ENCODE measurements at places on chromosomes 13 and 19.

- DNase-seq: no peak
Measured at GRCh38 chr19:56137405-56137804, 3.7 kb upstream of the ZNF444 start.

GRCh38 chr13:48831248-48831647 is 144.5 kb upstream of the FNDC3A start:
- no peak for DNase-seq

GRCh38 chr13:73110814-73111213 is 52.0 kb downstream of the KLF5 start:
- DNase-seq: no peak

- DNase-seq: peak; percentile 90
Measured at GRCh38 chr19:36054733-36055686, at the start of gene WDR62. WDR62 (plus strand) TSS chr19:36054897; CDS start chr19:36054972, 75 bp downstream.

GRCh38 chr19:53183146-53183764 is 9.9 kb downstream of the ZNF665 start:
- no peak for DNase-seq

GRCh38 chr19:44576843-44577565 is 36.4 kb upstream of the IGSF23 start:
- DNase-seq: no peak

DNA sequence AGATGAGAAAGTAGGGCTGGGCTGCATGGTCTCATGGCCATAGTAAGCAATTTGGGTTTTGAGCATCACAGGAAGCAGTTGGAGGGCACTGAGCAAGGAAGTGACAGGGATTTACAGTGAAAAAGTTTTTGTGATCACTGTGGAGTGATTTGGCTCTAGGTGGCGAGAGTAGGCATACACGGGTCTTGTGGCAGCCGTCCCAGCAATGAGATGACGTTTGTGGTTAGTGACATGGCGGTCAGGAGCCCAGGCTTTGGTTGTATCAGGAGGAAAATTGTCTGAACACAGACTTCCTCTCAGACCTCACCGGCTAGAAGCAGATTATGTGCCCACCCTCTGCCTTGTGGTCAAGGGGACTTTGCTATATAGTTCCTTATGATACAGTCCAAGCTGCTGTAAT is 3.3 kb downstream of the ZNF444 start:
- DNase-seq: no peak

DNA sequence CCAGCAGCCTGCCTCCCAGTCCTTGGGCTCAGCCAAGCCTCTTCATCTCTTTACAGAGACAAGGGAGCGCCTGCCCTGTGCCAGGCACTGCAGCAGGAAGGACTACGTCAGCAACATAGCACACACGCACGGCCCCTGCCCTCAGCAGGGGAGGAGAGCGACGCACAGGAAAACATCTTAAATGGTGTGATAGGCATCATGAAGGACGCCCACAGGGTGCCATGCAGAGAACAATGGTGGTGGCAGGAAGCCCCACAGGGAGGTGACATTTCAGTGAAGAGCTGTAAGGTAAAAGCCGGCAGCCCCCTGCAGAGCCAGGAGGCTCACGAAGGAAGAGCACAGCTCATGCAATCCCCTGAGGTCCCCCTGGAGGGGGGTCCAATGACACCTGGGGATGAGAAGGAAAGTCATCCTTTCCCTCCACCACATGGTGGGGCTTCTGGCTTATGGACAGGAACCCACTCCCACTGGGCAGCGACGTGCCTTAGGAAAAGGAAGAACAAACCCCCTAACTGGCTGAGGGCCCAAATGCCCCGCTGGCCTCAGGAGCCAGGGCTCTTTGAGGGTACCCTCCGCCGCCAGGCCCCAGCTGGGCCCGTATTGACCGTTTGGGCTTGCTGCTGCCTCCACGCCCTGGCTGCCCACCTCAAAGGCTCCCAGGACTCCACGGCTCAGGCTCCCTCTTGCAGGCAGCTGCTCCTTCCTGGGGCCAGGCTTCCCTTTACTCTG is 37.3 kb upstream of the C13orf42 start:
- no peak for DNase-seq

GRCh38 chr13:51721496-51721895 is 82.5 kb downstream of the DHRS12 start:
- DNase-seq: no peak

- DNase-seq: no peak
Measured at GRCh38 chr19:6891761-6892385, 4.5 kb downstream of the ADGRE1 start.

GRCh38 chr13:99980201-99980823 is 1.3 kb upstream of the ZIC2 start:
- no peak for DNase-seq

DNA sequence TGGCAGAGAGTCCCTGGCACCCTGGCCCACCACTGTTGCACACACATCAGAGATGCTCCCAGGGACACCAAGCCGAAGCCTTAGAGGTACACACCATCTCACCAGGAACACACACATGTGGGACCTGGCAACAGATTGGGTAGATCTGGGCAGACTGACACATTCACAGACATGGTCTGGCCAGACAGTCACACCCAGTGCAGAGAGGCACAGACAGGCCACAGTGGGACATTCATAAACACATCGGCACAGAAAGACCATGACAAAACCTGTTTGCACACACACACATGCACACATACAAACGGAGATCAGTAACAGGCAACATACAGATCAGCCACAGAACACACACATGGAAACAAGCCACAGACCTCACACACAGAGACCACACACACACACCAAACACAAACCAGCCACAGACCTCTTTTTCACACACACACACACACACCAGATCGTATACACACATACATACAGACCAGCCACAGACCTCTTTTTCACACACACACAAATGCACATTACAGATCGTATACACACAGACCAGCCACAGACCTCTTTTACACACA is 6.3 kb upstream of the JUNB start:
- no peak for DNase-seq

DNA sequence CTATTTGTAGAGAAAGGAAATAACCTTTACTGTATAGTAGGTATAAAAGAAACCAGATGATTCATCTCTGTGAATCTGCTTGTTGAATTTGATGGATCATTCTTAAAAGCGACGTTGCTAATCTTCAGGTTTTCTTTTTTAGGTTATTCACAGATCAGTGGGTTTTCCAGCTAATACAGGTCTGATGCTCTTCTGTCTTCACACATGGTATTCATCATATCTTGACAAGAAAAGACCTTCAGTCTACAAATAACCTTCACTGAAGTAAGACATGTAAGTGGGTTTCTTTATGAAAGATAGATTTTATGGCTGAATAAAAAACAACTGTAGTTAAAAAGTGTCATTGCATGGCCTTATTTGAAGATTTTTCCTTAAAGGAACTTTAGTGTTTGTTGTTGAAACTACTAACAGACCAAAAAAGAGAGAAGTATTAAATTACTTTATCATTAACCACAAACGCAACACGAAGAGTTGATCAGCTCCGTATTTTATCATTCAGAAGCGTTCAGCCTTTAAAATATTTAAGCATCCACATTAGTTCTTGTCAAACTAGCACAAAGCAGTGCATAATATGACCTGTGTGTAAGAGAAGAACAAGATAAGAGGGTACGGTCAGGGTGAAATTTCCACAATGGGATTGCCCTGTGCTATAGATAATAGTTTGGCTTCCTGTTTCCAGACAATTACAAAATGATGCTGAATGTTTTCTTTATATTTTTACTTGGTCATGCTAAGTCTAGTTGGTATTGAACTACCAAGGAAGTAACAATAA is 299.5 kb downstream of the MZT1 start:
- no peak for DNase-seq

GRCh38 chr13:101785858-101786257 is 333.4 kb downstream of the ITGBL1 start:
- no peak for DNase-seq

GRCh38 chr19:57334191-57334590 is 13.9 kb downstream of the ZNF543 start:
- no peak for DNase-seq

DNA sequence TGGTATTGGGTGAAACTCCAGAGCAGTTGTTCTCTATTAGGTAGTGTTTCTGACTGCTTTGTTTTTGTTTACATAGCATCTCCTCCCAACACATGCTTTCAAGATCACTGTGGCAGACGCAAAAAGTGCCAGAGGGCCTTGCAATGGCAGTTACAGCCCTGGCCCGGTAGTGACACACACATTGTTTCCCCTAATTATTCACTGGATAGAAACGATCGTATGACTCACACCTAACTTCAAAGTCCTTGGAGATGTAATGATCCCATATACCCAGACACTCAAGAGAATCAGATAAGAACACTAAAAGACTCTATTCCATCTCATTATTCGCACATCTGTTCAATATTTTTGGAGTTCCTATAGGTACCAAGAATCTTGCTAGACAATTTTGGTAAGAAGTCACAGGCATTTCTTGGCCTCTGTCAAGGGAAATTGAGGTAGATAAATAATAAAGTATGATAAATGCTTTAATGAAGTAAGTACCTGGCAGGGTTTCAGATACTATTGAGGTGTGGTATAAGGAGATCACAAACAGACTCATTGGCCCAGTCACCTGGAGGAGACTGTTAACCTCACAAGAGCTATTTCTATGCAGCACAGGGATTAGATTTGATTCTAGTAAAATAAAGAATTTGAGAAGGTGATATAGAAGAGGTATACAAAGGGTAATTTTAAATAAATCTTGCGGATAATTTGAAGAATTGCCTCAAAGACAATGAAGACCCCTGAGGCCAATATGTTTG is 485.3 kb downstream of the SLITRK6 start:
- DNase-seq: no peak

- no peak for DNase-seq
Measured at GRCh38 chr19:11138601-11139300, 16.8 kb downstream of the SPC24 start.

DNA sequence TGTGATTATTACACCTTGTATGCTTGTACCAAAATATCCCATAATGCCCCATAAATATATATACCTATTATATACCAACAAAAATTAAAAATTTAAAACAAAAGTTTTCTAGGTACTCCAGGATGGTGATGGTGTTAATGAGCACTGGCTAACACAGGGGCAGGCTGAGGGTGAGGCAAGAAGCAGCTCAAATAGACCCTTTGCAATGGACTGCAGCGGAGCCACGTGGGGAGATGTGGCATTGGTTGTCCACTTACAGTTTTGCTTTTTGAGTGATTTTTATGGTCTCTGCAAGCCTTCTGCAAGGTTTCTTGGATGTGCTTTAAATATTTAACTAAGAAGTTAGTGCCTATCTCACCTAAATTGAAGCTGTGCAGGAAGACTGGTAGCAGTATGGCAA is 132.9 kb downstream of the RAP2A start:
- no peak for DNase-seq

- DNase-seq: no peak
Measured at GRCh38 chr13:113548171-113548641, 36.3 kb upstream of the TFDP1 start.

- DNase-seq: no peak
Measured at GRCh38 chr13:43684963-43685725, 101.6 kb downstream of the ENOX1 start.

DNA sequence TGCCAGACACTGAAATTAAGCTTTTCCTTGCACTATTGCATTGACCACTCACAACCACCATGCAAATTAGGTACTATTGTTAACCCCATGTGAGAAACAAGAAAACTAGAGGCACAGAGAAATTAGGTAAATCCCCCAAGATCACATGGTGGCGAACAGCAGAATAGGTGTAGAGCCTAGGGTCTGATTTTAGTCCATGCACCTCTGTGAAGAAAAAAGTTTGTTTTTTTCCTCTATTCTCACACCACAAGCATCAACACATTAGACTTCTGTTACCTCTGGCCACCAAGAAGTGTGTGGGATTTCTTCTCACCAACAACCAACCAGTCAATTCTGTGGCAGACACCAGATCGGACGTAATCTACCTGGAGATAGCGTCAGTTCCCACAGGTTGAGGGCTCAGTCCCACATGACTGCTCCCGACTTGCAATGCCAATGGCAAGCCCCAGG is 391.9 kb downstream of the COG6 start:
- no peak for DNase-seq

- DNase-seq: no peak
Measured at GRCh38 chr19:48556163-48556562, 4.2 kb downstream of the SULT2B1 start.

GRCh38 chr13:101267656-101268055 is 148.7 kb downstream of the NALCN start:
- DNase-seq: no peak

- no peak for DNase-seq
Measured at GRCh38 chr19:11227195-11227886, 12.1 kb upstream of the ANGPTL8 start.

DNA sequence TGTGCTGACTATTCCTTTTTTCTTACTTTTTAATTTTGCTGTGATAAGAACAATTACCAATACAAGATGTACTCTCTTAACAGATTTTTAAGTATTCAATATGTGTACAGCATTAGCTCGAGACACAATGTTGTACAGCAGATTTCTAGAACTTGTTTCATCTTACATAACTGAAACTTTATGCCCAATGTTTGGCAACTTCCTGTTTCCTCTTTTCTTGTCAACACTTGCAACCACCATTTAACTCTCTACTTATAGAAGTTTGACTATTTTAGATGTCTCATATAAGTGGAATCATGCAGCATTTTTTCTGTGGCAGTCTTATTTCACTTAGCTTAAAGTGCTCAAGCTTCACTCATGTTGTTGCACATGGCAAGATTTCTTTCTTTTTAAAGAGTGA is 1426.8 kb downstream of the SLITRK5 start:
- no peak for DNase-seq

DNA sequence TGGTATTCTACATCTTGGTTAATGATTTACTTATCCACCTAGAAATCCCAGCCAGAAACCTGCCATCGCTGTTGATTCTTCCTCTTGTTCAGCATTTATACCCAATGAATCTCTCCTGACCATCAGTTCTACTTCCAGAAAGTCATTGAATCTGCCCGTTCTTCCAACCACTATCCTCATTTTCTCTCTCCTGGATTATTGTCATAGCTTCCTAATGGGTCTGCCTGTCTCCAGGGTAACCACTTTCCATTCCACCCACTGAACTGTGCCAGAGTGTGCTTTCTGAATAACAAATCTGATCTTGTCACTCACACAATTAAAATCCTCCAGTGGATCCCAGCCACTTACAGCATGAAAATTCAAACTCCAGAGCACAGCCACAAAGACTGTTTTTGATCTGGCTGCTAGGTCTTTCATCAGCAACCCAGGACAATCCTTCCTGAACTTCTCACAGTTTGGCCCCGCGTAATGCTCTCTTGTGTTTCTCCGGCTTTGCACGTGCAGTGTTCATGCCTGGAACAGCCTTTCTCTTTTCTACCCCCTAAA is 330.6 kb downstream of the SPRY2 start:
- DNase-seq: no peak

GRCh38 chr19:32830231-32831014 is 39.1 kb downstream of the SLC7A9 start:
- no peak for DNase-seq

- DNase-seq: no peak
Measured at GRCh38 chr13:36014763-36015162, 116.4 kb downstream of the DCLK1 start.

- no peak for DNase-seq
Measured at GRCh38 chr13:64438084-64438483, 2792.1 kb downstream of the PCDH9 start.

GRCh38 chr13:89375839-89376238 is 1704.7 kb downstream of the SLITRK5 start:
- no peak for DNase-seq

Data from stimulated activated CD4-positive, alpha-beta T cell treated with anti-CD3 and anti-CD28 coated beads, TNF-alpha, amount 100 ng/mL, for 4 hours (primary cell).